GM12892 (cell line): ENCODE measurements at places on chromosomes 2 and 18.

- DNase-seq, result no peak
These were observed 93.5 kb downstream of the TFCP2L1 start for GRCh38 chr2:121191191-121192170.

- DNase-seq, result no peak
These were observed 135.9 kb upstream of the ID2 start for GRCh38 chr2:8545695-8546611.

- no peak for DNase-seq
These were observed 1.6 kb upstream of the ANKRD44 start for GRCh38 chr2:197312186-197312585.

DNA sequence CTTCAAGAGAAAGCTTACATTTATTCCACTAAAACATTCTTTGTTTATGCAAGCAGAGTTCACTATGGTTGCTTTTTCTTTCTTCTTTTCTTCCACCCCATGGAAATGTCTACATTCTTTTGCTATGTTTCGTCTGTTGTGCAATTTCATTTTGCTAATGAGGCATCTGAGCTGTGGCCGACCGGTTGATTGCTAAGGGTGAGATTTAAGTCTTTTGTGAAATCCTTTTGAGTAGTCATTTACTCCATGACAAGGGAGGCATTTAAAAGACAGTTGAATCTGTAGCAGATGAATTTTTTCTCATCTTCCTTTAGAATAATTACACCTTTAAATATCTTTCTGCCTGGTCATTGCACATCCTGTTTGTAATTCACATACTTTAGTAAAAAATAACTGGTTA, 324.1 kb upstream of the THUMPD2 start:
- DNase-seq, result no peak

GRCh38 chr18:79870301-79871025, 72.7 kb downstream of the KCNG2 start:
- DNase-seq, result no peak

- DNase-seq, result peak; percentile 71
These were observed 21.6 kb upstream of the SPATA3 start for GRCh38 chr2:230974096-230974913.

GRCh38 chr2:38652431-38653273, 13.3 kb upstream of the GALM start:
- DNase-seq, result no peak

GRCh38 chr2:174777347-174778084, 13.2 kb upstream of the CHRNA1 start:
- DNase-seq, result no peak

GRCh38 chr2:142944721-142945120, 67.3 kb downstream of the KYNU start:
- no peak for DNase-seq

DNA sequence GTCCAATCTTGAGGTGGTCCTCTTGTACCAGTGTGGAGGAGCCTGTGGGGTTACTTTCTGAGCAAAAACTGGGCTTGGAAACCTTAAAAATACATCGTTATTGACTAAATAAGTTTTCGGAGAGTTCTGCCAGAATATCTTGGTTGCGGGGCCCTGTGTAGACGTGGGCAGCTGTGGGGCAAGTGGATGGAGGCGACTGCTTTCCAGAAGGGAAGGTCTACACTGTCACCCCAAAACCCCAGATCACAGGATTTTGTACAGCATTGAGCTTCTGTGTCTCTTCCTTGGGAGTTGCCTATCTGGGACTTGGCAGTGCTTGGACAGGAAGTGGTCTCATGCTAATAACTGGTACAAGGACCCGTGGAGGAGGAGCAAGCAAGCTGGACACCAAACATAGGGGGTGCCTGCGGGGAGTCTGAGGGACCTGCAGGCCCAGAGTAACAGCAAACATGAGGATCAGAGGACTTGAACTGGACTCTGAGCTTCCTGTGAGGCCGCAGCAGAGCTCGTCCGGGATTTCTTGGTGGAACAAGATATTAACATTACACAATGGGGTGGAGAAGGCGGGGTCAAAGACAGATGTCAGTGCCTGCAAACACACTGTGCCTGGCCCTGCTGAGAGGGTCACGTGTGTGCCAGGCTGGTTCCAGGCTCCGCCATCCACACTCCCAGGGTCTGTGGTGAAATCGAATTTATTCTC, 48.0 kb upstream of the CTLA4 start:
- DNase-seq, result no peak

GRCh38 chr2:188367164-188367563, 75.5 kb downstream of the GULP1 start:
- no peak for DNase-seq

DNA sequence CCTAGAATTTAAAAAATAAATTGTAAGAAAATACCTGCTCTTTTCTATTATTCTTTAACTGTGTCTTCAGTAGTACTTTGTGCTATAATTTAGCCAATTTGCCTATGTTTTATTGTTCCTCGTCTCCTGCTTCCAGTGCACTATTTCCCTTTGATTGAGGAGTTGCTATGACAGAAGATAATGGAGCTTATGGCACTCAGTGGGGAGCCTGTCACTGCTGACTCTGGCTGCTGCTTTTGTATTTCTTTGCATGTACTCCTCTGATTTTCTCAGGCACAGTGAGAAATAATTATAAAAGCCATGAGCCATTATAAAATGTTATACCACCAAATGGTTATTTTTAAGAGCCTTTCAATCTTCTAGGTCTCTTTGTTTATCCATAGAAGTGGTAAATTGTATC, 1310.8 kb upstream of the SLC39A10 start:
- DNase-seq, result no peak

- no peak for DNase-seq
These were observed 31.3 kb upstream of the RAPGEF4 start for GRCh38 chr2:172704072-172704936.

- DNase-seq, result no peak
These were observed 35.5 kb downstream of the ITGA6 start for GRCh38 chr2:172462849-172463381.

DNA sequence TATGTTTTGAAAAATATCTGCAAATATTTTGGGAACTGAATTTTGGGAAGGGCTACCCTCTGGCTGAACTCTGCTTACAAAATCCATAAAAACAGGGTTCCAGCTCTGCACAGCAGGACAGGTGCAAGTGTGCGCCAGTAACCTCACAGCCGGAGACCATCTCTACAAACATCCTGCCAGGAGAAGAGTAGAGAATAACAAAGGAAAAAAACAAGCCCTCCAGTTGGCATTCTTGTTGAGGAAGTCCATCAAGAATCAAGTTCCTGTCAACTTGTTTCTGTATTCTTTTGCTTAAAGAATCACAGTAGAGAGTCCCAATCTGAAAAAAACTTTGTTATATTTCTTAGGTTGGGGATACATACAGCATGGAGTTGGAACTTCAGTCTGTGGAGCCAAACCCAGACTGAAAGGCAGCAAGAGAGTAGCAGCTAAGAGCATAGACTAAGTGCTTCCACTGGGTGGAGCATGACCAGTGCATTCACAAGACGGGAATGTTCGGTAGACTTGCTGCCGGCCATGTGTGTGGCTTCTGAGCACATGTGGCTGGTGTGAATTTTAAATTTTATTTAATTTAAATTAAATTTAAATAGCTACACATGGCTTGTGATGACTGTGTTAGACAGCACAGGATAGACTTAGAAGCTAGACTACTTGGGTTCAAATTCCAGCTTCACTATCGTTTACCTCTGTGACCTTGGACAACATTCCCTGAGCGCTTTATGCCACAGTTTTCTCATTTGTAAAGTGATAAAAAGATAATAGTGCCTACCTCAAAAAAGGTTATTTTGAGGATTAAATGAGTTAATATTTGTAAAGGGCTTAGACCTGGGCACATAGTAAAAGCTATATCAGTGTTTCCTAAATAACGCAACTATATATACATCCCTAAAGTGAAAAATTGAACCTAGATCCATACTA, 41.9 kb downstream of the SPTBN1 start:
- no peak for DNase-seq

- DNase-seq, result no peak
These were observed 273.1 kb downstream of the PHLPP1 start for GRCh38 chr18:62988471-62988870.

- DNase-seq, result no peak
These were observed 693.1 kb downstream of the DCC start for GRCh38 chr18:53033128-53033527.

- no peak for DNase-seq
These were observed 36.4 kb downstream of the STK39 start for GRCh38 chr2:168210895-168211570.

- no peak for DNase-seq
These were observed 58.5 kb downstream of the EIPR1 start for GRCh38 chr2:3319134-3319533.

- no peak for DNase-seq
These were observed 40.9 kb downstream of the DSG2 start for GRCh38 chr18:31538837-31539236.

DNA sequence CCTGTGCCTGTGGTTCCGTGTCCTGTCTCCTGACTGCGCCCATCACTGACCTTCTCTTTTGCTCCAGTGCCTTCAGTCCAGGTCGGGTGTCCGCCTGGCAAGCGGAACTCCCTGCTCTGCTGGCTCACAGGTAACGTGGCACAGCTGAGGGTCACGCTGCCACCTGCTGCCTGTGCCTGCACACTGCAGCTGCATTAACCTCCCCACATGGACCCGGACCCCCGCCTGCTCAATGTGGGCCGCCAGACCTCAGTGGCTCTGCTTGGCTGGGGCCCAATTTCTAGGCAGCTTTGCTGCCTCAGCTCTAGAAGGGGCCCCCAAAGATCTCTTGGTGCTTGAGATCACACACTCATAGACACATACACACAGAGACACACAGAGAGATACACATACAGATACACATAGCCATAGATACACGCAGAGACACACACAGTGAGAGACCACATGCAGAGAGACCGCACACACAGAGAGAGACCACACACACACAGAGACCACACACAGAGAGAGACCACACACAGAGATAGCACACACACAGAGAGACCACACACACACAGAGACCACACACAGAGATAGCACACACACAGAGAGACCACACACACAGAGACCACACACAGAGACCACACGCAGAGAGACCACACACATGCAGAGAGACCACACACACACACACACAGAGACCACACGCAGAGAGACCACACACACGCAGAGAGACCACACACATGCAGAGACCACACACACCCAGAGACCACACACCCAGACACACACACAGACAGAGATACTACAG, 14.9 kb upstream of the CNNM3 start:
- DNase-seq, result peak; percentile 85

- DNase-seq, result no peak
These were observed 151.0 kb downstream of the CCBE1 start for GRCh38 chr18:59546188-59546587.

GRCh38 chr18:9001209-9001608, 101.3 kb upstream of the NDUFV2 start:
- no peak for DNase-seq

DNA sequence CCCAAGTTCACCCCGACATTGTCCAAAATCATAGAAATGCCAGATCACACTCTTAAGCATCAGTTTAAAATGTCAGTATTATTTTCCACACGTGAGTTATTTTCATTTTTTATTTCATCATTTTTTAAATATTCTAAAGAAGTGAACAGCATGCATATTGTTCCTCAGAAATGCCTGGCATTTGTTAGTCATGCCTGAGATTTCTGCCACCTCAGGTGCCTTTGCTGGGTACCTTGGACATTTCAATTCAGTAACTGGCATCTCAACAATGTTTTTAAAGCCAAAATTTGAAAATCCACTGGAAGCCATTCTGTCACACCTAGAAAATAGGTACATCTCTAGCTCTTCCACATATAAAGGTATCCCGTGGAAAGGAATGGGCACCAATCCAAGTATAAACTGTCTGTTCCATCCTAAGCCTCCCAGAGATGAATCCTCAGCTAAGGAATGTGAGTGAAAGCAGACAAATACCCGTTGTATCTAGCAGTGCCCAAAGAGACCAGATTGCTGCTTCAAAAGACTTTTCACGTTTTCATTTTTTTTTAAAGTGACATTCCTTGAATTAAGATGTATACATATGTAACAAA, 159.8 kb downstream of the ZNF385B start:
- DNase-seq, result no peak

DNA sequence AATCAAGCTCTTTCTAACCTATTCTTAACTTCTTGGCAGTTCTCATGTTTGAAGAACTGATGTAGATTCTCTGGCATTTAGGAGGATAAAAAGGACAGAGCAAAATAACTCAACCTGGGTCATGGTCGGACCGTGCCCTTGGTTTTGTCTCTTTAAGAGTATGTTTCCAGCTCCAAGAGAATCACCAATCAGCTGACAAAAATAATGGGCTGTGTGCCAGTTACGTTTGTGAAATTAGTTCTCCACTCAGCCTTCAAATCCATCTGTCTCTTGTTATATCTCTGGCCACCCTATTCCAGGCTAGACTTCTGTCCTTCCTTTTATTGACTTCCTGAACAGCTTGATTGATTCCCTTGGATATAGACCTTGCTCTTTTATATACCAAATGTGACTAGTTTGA, 225.7 kb downstream of the EPHA4 start:
- DNase-seq, result no peak

- no peak for DNase-seq
These were observed 101.4 kb downstream of the FARSB start for GRCh38 chr2:222554517-222554916.

DNA sequence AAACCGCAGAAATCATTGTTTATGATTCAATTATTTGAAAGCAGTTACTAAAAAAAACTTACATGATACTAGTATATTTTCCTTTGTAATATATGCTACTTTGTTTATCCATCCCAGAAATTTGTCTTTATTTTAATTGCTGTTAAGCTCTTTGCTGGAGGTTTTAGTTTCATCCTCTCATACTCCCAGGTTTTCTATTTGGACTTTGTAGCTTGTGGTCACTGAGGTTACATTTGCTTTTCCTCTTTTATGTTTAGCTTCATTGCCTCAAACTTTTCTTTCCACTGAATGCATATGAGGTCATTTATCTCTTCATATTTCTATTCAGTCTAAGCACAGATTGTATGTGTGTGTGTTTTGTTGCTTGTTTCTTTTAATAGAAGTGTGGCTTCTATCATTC, 89.9 kb downstream of the ERBB4 start:
- DNase-seq, result no peak

- no peak for DNase-seq
These were observed 438.2 kb downstream of the EPHA4 start for GRCh38 chr2:221133941-221134340.

GRCh38 chr2:233385489-233386044, 31.3 kb downstream of the DGKD start:
- DNase-seq, result peak; percentile 53

DNA sequence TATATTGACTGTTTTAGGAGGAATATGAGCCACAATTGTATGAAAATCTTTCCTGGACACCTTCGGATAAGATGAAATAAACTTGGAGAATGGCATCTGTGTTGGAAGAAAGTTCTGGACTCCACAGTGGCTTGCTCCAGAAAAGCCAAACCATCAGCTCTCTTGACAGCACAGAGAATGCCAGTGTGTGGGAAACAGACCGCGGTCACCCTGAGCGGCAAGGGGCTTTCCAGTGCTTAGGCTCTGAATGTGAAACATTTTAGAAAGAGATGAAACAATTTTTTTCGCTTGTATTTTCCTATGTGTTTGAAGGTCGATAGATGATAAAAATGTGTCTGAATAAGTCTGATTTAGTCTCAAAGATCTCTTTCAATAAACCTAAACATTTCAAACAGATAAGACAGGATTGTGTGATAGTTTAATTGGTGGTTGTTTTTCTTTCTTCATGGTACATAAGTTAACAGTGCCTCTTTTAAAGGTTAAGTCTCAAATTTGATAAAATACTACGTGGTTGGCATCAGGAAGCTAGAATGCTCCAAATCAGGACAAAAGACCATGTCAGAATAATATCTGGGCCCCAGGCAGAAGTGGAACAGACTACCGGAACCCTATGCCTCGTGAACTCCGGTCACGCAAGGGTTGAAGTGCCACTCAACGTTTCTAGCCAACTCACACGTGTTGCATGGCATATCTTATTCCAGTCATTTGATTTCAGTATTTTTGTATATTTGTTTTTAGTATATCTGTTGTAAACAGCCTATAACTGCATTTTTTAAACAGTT, 28.9 kb downstream of the PTGR3 start:
- DNase-seq, result no peak
